ENCODE measurements at places on chromosomes 11 and 22.

GRCh38 chr22:17446698-17447097, 77.4 kb downstream of the CECR2 start:
- no peak for DNase-seq

DNA sequence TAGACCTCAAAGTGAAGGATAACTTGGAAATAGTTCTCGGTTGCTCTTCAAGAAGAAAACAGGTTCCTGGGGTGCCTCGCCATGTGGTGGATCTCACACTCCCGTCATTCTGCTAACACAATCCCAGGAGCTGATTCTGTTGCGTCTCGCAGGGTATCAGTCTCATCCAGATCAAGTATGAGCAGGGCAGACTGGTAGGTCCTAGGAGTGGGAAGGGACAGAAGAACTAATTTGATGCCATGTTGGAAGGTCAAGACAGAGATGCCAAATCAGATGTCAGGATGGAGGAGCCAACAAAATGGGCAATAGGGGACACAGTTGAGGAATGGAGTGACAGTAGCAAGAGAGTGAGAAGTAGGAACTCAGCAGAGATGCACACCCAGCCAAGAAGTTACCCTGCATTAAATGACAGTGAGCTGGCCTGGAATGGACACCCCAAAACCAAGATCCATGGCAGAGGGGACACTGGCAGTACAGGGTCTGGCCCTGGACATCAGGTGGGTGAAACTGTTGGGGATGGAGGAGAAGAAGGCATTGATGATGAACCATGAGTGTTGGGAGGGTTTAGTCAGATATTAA, 76.2 kb downstream of the BDNF start:
- DNase-seq: no peak

DNA sequence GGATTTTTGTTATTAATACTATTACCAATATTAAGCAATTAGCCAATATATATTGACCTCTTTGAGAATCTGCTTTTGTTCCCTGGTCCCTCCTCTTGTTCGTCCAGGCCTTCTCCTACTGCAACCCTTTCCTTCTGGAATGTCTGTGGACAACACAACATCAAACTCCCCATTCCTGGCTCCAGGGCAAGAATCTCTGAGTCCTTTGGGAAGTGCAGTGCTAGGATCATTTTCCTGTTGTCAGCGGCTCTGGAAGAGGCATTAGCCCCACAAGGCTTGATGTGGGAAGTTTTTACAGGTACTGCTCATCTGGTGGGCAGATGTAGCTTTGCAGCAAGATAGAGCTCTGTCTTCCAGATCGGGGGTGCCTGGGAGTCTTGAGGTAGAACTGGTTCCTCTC, 74.3 kb downstream of the RPUSD4 start:
- no peak for DNase-seq

DNA sequence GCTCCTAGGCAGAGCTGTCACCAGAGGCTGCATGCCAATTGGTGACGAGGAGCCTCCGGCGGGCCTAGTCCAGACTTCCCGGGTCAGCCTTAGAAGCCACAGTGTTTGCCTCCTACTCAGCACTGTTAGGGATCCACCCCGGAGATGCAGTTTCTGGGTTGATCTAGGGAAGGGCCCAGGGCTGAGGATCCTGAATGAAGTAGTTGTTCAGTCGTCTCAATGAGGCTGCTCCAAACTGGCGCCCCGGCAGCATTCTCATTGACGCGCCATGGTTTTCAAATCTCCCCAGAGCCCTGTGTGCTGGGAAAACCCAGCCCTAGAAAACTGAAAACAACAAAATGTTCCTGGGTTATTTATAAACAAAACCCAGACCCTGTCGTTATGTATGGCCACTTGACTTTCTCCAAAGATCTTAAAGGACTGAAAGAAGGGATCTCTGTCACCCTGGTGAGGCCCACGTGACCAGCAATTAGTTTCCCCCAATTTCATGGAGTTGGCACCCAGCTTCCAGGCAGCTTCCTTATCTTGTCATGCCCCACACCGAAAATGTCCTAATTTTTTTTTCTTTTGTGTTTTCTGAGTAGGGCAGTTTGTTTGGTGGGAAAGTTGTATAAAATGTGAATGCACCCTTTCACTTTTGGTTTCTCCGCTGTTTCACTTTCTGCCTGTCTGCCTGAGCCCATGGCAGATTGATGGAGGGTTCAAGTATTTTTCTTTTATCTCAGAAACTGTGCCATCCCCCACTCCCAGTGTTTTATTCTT, 2.0 kb upstream of the EHD1 start:
- no peak for DNase-seq

- no peak for DNase-seq
Observed at GRCh38 chr22:24289114-24289513, 18.5 kb downstream of the SPECC1L start.

DNA sequence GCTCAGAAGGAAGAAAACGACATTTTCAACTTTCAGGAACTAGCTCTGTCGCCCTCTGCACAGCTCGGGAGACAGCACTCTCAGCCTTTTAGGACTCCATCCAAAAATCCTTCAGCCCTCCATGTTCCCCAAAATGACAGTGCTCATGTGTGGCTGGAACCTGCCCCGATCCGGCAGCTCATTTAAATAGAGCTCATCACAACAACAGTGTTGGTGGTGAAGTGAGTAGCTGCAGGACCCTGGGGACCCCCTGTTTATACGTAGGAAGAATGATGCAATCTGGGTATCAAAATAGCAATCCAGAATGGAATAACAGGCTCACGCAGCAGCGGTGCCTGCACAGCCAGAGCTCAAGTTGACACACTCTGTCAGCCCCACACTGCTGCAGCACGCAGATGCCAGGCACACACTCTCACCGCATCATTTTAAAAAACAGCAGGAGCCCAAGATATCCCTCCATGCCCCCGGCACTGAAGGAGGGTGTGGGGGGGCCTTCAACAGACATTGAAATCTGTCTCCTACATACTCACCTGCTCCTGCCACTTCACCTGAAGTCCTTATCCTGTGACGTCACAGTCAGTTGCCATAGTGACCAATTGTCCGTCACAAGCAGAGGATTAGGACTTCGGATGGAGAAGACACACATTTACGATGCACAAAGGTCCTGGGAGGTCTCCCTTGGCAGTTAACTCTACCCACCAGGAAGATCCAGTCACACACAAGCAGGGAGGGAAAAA, 24.0 kb downstream of the TRIM66 start:
- DNase-seq: no peak

DNA sequence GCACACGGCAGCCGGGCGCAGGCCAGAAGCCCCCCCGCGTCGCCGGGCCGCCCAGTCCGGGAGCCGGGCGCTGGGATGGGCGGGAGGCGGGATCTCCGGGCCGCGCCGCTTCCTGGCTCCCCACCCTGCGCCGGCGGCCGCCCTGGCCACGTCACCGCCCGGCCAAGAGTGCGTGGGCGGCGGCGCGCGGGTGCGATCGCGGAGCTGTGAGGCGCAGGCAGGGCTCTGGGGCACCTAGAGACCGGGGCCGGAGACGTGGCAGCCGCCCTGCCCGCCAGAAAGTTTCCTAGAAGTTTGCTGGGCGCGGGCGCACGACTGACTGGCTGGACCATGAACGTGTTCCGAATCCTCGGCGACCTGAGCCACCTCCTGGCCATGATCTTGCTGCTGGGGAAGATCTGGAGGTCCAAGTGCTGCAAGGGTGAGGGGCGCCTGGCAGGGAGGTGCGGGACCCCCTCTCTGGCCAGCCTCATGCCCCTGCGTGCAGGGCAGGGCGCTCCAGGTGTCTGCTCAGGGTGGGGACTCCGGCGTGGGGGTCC, at the start of gene KDELR3:
KDELR3 (plus strand) TSS at position 193 of the 539 bp plus-strand sequence; CDS start at position 331, 138 bp downstream.
- DNase-seq: peak; percentile 27

GRCh38 chr11:112179601-112180000, 4.3 kb downstream of the BCO2 start:
- DNase-seq: no peak

DNA sequence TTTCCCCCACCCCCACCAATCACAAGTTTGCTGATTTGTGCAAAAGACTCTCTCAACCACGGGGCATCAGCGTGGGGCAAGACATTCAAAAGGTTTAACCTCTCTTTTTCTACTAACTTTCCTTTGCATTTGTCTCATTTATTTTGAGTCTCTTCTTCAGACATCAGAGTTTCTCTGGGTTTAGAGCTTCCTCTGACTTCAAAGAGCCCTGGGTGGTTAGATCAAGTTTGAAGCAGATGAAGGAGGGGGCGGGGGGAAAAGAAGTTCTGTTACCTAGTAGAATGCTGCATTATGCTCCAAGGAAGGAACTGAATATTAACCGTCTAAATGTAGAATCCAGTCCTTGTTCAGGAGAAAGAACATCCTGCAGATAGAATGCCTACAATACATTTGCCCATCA, 24.5 kb downstream of the GAS2 start:
- no peak for DNase-seq

DNA sequence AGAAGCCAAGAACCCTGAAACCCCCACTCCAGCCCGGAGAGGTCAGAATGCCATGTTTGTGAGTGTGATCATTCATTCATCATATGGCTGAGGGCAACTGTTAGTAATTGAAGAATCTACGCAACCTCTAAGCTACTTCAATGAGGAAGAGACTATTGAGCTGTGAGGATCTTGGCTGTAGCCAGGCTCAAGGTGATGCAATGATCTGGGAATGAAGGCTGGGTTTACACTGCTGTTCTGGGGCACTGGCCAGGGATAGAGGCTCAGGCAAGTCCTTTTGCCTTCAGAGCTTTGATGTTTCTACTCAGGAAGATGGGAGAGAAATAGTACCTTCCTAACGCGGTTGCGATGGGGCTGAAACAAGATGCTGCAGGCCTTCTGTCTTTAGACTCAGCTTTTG, 12.9 kb downstream of the CRYBB2 start:
- DNase-seq: no peak

DNA sequence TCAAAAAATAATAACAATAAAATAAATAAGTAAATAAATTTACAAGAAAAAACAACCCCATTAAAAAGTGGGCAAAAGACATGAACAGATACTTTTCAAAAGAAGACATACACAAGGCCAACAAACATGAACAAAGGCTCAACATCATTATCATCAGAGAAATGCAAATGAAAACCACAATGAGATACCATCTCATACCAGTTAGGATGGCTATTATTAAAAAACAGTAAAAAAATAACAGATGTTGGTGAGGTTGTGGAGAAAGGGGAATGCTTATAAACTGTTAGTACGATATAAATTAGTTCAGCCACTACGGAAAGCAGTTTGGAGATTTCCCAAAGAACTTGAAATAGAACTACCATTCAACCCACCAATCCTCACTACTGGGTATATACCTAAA, 44.6 kb downstream of the PRCP start:
- DNase-seq: no peak

- DNase-seq: no peak
Observed at GRCh38 chr11:59810911-59811259, 307 bp upstream of the MRPL16 start.

- DNase-seq: no peak
Observed at GRCh38 chr11:19642185-19643158, 70.2 kb upstream of the NAV2 start.

- no peak for DNase-seq
Observed at GRCh38 chr11:10650630-10651029, 42.9 kb downstream of the IRAG1 start.

- DNase-seq: no peak
Observed at GRCh38 chr11:13327421-13327820, 49.8 kb downstream of the BMAL1 start.

- no peak for DNase-seq
Observed at GRCh38 chr22:16915701-16916100, 90.5 kb upstream of the XKR3 start.

DNA sequence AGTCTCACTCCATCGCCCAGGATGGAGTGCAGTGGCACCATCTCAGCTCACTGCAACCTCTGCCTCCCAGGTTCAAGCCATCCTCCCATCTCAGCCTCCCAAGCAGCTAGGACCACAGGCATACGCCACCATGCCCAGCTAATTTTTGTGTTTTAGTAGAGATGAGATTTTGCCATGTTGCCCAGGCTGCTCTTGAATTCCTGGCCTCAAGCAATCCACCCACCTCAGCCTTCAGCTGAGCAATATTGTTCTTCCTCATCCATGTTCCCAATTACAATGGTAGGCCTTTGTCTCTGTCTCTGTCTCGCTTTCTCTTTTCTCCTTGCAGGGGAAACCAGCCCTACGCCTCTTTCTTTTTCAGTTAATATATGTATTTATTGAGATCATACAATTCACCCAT, 10.3 kb downstream of the HSPA8 start:
- DNase-seq: no peak

DNA sequence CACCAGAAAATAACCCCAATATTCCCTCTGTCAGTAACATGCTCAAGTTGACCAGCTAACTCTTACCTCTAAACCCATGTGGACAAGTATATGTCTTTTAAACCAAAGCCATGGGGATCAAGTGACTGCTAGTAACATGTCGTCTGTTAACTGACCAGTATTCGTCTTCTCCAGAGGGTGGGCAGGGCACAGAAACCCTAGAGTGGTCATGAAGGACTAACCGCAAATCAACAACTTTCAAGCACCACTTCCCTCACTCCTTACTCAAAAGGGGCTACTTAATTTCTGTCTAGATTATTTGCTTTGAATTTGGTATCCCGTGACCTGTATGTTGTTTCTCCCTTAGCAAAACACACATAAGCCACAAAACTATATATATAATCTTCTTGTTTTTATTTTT, 293.2 kb downstream of the SWAP70 start:
- no peak for DNase-seq

DNA sequence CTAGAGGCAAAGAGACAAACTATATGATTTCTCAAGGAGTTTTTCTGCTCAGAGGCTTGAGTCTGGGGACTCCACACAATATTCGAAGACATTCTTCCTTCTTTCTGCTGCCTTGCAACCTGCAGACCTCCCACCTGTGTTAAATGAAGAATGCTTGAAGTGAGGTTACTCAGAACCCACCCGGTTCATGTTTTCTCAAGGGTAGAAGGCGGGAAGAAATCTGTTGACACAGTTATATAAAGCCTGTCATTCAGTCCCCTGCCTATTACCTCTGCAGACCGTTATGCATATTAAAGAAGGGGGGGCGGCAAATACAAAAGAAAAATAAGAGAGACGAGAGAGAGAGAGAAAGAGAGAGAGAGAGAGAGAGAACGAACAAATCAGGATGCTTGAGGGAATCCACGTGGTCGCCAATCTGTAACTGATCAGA, 2.2 kb upstream of the KMT2A start:
- no peak for DNase-seq

GRCh38 chr11:96114178-96115064, 190.5 kb upstream of the MTMR2 start:
- DNase-seq: no peak

GRCh38 chr22:49953027-49953679, 7.4 kb upstream of the PIM3 start:
- no peak for DNase-seq

- DNase-seq: no peak
Observed at GRCh38 chr11:77501758-77502157, 27.9 kb upstream of the PAK1 start.

- DNase-seq: no peak
Observed at GRCh38 chr11:61370349-61371005, 8.3 kb downstream of the TMEM138 start.

DNA sequence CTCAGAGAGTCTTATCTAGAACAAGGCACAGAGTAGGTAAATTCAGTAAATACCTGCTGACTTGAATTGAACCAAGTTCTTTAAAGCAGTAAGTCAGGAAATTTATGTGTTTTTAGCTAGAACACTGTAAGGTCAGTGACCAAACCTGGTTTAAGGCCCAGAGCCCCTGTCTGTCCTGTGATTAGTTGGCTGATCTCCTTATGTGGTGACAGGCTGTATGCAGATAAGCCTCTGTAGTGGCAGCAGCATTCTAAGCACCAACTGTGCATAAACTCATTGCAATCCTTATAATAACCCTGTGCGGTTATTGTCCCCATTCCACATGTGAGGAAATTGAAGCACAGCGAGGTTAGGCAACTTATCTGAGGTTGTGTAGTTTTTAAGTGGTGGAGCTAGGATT, 40.5 kb downstream of the FBXO7 start:
- no peak for DNase-seq

- DNase-seq: no peak
Observed at GRCh38 chr11:17972987-17973386, 39.9 kb downstream of the SERGEF start.
